Hematopoietic multipotent progenitor cell (in vitro differentiated cells): ENCODE measurements at places on chromosomes 1 and 21.

DNA sequence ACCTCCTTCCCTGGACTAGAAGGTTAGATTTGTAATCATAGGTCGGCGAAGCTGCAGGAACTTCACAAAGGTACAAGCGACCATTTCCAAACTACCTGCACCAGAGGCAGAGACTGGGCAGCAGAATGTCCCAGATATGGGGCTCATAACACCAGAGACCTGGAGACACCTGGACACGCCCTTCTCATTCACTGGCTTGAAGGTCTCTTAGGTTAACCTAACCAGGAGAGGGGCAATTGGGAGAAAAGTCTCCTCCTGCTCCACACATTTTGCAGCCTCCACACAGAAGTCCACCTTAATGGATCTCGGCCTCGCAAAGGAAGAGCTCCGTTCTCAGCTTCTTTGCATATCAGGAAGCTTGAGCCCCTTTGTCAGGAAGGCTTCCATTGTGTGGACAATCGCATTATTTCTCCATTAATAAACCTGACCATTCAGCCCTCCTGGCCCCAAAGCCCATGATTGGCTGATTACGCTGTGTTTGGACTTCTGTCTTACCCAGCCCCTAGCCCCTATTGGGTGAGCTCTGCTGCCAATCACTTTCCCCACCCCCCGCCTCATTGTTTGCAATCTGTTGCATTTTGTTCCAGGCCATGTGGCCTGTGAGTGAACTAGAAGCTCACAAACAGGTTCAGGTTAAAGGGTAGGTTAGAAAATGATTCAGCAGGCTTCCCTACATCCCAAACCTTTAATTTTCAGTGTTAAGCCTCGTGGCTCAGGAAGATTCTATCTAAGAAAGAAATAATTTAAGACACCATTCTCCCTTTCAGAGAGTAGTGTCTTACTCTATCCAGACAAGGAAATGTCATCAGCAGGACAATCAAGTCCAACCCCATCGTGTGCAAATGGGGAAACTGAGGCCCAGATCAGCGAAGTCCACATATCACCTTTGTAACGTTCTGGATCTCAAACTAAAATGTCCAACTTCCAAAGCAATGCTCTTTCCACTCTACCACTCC, 2.8 kb downstream of the MYCL start:
- no peak for DNase-seq

DNA sequence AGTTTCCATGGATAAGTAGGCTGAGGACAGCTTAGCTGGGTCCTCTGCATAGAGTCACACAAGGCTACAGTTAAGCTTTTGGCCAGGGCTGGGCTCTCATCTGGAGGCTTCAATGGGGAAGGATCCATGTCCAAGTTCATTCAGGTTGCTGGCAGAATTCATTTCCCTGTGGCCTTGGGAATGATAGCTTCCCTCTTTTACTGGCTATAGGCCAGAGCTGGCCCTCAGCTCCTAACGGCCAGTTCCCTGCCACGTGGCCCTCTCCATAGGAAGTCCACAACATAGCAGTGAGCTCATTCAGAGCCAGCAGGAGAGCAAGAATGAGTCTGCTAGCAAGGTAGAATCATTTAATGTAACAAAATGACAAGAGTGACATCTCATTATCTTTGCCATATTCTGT, 15.1 kb upstream of the PODN start:
- no peak for DNase-seq

DNA sequence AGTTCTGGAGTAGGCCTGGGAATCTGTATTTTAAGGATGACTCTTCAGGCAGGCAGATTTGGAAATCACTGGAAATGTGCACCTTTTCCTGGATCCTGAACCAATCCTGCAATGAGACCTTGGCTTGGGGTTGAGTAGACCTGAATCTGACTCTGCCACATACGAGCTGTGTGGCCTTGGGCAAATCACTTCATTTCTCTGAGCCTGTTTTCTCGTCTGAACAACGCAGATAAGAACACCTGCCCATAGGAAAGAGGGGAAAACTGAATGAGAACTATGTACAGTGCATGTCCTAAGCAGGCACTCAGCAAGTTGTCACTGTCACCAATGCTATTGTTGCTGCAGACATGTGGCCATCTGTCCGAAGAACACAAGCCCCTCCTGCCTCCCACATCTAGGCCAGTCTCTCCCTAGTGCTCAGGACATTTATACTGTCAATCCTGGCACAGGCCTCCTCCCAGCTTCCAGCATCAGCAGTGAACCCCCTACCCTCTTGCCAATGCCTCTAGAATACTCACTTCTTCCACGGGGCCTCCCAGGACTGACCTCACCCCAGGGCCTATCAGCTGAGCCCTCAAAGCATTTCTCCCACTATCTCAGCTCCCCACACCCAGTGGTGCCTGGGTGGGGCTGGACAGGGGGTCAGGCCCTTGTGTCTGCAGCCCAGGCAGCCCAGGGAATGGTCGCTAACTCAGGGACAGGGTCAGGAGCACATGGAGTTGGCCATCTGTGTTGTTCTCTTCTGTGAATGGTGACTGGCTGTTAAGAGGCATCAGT, 88.8 kb upstream of the ZBTB40 start:
- no peak for DNase-seq

DNA sequence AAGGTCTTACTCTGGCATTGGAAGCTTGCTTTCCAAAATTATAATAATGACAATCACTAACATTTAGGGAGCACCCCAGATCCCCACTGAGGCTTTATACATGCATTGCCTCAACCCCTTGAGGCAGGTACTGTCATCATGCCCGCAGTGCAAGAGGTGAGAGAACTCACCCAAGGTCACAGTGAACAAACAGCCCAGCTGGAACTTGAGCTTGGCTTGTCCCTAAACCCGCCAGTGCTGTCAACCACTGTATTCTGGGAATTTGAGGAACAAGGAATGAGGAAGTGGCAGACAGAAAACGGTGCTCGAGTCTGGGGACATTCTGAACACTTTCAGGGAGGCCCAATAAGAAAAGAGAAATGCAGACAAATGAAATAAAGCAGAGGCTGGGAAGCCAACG, 34.6 kb upstream of the TLR5 start:
- no peak for DNase-seq

DNA sequence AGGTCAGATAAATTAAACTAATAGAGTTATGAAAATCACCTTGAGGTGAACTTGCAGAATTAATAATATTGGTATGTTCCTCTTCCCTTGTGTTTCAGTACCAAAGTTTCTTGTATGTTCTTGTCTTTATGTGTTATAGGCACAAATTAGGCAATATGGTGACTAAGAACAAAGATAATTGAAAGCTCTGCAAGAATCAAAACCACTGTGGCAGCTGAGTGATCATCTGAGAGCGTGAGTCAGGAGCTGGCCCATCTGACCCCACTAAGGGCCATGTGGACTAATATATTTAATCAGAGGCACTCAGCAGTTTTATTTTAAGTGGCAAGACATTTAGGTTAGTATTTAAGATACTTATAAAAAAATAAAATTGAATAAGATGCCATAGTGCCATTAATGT, 12.8 kb upstream of the CASQ2 start:
- no peak for DNase-seq

- no peak for DNase-seq
Observed at GRCh38 chr1:182051938-182052337, 9.6 kb downstream of the ZNF648 start.

DNA sequence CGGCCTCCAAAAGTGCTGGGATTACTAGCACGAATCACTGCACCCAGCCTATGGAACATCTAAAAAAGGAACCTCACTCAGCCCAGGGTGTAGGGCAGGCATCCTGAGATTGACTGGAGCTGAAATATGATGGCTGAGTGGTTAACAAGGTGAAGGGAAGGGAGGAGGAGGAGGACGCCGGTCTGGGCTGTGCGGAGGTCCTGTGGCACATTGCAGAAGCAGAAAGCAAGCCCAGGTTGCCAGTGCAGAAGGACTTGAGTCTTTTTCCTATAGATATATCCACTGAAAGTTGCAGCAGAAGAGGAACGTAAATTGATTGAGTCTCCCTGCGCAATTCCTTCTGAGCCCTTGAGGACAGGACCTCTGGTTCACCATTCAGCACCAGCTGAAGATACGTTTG, 1.5 kb upstream of the KIF17 start:
- DNase-seq = no peak

- peak; percentile 37 for DNase-seq
Observed at GRCh38 chr1:46244656-46245371, 2.7 kb upstream of the RAD54L start.

DNA sequence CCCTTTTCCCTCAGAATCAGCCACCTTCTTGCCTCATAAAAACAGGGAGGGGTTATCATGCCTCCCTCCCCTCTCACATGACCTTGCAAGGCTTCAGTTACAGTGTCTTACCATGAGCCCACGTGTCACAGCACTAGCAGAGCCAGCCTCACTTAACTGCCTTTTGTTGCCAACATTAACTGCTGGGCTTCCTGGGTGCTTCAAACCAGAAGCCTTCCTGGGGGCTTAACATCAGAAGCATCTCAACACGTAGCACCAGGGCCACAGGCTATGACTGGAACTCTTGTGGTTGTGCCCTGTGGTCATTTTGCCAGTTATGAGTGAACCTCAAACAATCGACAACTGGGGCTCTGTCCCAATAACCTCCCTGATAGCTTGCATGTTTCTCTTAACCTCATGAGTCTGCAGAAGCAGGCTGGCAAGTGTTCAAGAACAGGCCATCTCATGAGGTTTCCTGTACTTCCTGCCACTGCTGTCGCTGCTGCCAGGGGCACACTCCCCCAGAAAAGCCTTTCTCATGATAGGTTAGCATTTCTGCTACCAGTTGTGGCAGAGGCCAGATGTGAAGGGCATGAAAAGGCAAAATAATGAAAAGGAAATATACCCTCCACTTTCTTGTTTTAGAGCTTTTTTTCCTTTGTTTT, 132.2 kb downstream of the GLUL start:
- peak; percentile 98 for DNase-seq

DNA sequence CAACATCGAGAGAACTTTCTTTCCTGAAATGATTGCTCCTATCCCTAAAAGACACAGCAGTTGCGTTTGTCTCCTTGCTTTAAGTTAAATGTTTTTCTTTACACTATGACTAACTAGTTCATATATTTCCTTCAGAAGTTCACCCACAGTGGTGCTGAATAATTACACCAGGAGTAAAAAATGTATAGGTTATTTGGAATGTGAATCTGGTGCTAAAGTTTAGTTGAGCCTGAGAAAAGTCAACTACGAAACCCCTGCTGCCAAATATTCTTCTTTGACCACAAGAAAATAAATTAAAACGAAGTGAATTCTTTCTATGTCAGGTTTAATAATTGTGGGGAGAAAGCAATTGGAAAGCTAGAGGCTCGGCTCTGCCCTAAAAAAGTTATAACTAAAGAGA, 52.8 kb downstream of the C4BPA start:
- DNase-seq = no peak

DNA sequence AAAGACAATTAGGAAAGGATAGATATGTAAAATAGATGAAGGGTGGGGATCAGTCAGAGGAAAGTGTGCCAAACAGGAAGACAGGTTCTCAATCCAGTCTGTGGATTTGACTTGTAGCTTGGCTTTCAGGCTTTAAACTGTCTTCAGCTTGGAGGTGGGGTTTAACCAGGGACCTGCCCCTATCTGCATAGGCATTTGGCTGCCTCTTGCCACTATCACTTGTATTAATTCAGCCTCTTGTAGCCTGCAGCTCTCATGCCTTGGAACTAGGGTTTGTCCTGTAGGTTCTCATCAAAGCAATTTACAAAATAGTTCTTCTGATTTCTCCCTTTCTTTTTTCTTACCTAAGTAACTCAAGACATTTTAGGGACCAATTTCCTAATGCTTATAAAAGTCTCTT, 88.8 kb upstream of the PAXBP1 start:
- no peak for DNase-seq

DNA sequence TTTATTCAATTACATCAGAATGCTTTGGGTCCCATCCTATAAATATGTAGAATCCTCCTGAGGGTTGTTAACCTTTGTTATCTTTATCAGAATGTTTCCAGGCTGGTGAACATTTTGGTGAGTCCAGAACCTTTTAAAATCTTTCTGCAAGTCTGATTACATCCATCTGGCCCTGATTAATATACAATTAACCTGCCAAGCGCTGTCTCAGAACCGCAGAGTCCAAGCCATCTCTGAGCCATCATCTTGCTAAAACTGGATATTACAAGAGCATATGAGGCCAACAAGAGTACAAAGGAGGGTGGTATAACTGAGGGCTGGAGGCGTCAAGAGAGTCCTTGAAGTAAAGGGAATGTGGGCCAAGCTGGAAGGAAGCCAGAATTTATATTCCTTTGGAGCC, 88.6 kb upstream of the ZC3H11B start:
- no peak for DNase-seq

DNA sequence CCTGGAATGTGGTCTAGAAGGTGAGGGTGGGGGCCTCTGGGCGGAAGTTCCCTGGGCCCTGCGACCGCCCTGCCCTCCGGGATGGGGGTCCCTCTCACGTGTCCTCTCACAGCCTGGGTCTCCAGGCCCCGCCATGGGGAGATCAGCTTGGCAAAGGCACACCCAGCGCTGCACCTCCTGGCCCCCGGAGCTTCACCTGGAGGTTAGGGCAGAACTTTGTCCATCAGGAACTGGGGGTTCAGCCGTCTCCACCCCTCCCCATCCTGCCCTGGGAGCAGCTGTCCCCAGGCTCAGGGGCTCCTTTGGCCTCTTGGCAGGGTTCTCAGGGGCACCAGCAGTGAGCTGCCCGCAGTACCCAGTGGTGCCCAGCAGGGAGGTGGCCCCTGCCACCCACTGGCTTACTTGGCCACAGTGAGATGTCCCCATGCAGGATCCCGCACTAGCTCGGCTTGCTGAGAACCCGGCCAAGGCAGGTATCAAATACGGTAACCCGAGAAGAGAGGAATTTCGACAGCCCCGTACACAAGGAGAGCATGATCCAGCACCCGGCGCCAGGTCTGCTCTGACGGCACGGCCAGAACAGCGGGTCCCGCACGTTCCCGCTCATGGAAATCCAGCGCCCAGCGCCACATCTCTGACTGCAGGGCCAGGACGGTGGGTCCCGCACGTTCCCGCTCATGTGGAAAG, 36.7 kb downstream of the RRP1 start:
- DNase-seq = no peak

DNA sequence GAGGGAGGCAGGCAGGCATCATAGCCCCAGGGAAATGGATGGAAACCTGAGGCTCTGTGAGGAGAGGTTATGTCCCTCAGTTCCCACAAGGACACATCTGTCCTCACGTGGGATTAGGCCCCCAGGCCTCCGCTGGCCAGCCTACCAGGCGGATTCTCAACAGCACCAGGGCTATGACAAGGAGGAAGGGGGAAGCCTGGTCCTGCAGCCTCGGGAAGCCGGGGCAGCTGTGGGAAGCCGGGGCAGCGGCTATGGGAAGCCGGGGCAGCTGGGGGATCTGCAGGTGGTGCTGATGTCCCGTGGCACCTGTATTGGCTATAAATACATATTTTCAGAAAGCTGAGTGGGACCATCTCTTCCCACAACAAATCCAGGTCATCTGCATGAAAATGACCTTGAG, 19.7 kb downstream of the BSND start:
- DNase-seq = no peak

- no peak for DNase-seq
Observed at GRCh38 chr1:43493661-43494450, 36.8 kb upstream of the PTPRF start.

- DNase-seq = no peak
Observed at GRCh38 chr1:157153746-157154145, 15.6 kb upstream of the ETV3 start.

DNA sequence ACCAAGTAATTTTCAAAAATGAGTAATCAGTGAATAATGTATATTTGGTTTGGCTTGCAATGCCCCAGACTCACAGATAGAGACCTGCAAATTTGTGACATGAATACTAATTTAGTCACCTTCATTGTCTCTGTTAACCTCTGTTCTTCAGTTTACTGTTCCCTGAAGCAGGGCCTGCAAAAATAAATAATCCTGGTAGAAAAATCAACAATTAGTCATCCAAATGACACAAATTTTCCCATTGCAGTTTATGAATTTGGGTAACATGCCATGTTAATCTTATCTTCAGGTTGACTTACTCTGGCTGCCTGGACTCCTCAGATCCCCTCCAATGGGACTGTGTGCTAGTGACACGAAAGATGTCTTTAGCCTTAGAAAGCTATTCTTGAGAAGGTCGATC, 289.5 kb downstream of the PAPPA2 start:
- DNase-seq = no peak
